ENCODE measurements at places on chromosomes 5 and 9.

DNA sequence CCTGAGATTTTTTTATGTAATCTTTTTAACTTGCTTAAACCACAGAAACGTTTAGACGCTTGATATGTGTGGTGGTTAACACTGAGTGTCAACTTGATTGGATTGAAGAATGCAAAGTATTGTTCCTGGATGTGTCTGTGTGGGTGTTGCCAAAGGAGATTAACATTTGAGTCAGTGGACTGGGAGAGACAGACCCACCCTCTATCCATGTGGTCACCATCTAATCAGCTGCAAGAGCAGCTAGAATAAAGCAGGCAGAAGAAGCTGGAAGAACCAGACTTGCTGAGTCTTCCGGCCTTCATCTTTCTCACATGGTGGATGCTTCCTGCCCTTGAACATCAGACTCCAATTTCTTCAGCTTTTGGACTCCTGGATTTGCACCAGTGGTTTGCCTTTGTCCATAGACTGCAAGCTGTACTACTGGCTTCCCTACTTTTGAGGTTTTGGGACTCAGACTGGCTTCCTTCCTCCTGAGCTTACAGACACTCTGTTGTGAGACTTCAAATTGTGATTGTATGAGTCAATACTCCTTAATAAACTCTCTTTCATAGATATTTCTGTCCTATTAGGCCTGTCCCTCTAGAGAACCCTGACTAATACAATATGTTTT lies 816.0 kb upstream of the CDH9 start:
- DNase-seq: no peak

DNA sequence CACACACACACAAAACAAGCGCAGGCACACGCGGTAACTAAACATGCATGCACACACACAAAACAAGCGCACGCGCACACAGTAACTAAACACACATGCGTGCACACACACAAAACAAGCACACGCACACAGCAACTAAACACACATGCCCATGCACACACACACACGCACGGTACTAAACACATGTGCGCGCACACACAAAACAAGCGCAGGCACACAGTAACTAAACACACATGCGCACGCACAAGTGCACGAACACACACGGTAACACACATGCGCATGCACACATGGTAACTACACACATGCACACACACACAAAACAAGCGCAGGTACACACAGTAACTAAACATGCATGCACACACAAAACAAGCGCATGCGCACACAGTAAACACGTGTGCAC lies 19.9 kb upstream of the SLC6A3 start:
- no peak for DNase-seq

GRCh38 chr9:36153746-36154145 lies 15.4 kb upstream of the CCIN start:
- no peak for DNase-seq

- peak; percentile 7 for DNase-seq
Measured at GRCh38 chr9:87787735-87788134, 61.8 kb downstream of the CTSL start.

DNA sequence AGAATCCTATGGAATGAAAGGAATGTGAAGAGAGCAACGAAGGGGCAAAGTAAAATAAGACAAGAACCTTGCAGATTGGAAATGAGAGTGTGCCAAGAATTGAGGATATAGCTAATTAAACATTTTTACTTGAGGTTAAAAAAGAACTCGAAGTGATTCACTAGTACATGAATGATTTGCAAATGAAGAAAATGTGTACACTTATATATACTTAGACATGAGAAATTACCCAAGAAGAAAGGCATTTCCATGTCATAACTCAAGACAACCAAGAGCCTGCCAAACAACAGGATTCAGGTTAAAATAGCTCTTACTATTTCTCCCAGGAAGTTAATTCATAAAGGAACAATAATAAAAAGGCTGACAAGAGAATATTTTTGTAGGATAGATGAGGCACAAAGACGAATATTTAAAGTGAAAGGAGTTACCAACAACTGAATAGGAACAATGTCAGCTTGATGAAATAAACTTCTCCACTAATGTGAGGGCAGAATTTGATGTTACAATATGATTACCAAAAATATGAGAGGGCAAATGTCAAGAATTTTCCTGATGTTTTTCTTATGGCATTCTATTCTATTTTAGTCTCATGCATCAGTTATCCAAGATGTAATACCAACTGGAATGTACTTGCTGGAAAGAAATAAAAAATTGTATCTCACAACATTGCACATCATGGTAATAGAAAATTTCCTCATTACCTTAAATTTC lies 18.9 kb upstream of the NPR3 start:
- DNase-seq: peak; percentile 79

- DNase-seq: no peak
Measured at GRCh38 chr5:174188295-174188694, 142.8 kb downstream of the NSG2 start.

Measured in adipocyte (in vitro differentiated cells).